ENCODE measurements at places on chromosomes 5 and 9. TPM values are rescaled to one million over a fixed set of nuclear protein-coding genes. Genes with fewer than 3 reads are reported as not detected.

Gene AK3
- polyA plus RNA-seq: 56.3 TPM

Gene SLC9A3
- polyA plus RNA-seq: 2.8 TPM

Gene PTBP3
- 12.0 TPM for polyA plus RNA-seq

Gene SCAI
- polyA plus RNA-seq: 1.8 TPM

DNA sequence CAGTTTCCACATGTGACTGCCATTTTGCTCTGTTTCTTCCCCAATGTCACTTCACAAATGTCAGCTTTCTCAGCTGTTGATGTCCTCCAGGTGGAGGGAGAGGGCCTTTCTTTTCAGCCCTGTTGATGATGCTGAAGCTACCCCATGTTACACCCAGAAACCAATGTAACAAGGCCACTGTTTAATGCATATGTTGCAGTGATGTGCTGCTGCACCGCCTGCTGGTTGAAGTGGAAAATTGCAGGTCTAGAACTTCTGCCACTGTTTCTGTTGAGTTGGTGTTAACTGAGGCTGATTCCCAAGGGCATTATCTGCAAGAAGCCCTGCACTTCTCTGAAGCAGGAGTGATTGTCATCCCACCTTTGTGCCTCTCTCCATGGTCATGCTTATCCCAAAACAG lies 428.4 kb downstream of the KDM4C start:
- no peak for DNase-seq

GRCh38 chr9:129235931-129236331 lies 57.9 kb upstream of the IER5L start:
- DNase-seq: no peak

DNA sequence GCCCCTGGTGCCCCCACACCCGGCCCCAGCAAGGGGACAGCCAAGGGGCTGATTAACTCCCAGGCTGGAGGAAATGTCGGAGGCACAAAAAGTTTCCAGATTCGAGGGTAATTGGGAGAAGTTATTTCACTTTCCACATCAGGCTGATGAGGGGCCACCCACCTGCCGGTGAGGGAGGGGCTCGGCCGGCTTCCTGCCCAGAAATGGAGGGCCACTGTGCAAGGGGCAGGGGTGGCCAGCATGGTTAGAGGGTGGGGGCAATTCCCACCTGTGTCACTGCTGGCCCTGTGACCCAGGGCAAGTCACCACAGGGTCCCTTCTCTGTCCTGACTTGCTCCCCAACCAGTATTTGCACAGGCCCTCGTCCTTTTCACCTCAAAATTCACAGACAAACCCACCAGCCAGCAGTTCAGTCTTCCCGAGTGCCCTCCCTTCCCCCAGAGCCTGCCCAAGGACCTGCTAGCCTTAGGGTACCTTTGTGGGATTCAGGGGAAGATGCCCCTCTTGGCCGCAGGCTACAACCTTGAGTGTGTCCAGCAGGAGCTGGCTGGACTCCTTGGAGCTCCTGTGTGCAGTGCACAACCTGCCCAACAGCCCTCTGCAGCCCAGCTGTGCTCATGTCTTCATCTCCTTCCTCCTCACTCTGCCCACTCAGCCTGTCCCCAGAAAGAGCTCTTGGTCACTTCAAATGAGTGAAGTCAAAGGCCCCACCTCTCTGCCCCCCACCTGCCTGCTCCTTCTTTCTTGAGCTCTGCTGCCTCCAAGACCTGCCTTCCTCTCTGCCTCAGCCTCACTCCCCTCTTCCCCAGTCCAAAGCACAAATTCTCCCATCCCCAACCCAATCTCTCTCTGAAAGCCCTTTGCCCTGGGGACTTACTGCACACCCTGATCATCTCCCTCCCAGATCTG lies 130.5 kb downstream of the BARX1 start:
- DNase-seq: no peak

GRCh38 chr5:10828241-10828640 lies 67.2 kb upstream of the DAP start:
- no peak for DNase-seq

GRCh38 chr5:150213530-150213929 lies 23.7 kb downstream of the SLC6A7 start:
- DNase-seq: no peak

- DNase-seq: no peak
Measured at GRCh38 chr5:26690511-26690910, 347.9 kb downstream of the CDH9 start.

GRCh38 chr9:27864644-27865438 lies 291.6 kb upstream of the C9orf72 start:
- no peak for DNase-seq

DNA sequence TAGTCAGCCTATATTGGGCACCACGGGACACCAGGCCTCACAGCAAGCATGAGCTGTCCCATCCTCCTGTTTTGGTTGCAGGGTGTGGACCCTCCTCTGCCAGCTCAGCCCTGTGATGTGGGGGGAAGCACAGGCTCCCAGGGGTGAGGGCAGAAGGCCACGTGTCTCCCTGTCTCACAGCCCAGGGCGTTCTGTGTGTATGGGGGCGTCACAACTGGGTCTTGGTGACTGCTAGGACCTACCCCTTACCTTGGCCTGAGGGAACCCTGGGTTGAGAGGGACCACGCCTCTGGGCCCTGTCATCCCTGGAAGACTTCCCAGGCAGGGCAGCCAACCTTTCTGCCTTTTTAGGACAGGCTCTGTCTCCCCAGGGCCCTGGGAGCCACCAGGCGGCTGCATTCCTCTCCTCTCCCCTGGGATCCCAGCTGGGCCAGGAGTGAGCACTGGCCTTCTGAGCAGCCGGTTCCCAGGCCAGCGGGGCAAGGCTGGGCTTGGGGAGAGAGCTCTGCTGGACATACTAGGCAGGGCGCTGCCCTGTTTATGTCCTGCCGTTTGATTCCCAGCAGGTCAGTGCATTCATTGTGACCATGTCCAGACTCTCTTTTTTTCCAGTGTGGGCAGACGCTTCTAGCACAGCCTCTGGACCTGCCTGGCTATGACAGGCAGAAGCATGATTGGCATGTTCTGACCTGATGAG lies 97.4 kb downstream of the DAB2IP start:
- no peak for DNase-seq

DNA sequence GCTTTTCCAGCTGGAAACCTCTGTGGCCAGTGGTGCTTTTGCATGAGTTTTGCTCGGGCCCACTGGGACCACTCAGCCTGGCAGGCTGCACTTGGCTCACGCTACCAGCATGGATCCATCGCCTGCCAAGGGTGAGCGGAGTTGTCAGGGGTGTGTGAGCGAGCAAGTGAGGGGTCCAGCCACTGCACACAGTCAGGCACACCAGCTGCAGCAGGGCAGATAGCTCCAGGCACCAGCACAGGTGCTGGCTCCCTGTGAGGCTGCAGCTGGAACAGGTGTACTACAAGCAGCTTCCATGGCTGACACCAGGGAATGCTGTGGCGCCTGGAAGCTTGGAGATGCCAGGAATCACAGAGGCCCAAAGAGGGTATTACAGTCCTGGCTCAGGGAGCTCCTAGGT lies 391.2 kb upstream of the SGCD start:
- DNase-seq: no peak

GRCh38 chr5:171578049-171578828 lies 158.8 kb downstream of the FGF18 start:
- no peak for DNase-seq

DNA sequence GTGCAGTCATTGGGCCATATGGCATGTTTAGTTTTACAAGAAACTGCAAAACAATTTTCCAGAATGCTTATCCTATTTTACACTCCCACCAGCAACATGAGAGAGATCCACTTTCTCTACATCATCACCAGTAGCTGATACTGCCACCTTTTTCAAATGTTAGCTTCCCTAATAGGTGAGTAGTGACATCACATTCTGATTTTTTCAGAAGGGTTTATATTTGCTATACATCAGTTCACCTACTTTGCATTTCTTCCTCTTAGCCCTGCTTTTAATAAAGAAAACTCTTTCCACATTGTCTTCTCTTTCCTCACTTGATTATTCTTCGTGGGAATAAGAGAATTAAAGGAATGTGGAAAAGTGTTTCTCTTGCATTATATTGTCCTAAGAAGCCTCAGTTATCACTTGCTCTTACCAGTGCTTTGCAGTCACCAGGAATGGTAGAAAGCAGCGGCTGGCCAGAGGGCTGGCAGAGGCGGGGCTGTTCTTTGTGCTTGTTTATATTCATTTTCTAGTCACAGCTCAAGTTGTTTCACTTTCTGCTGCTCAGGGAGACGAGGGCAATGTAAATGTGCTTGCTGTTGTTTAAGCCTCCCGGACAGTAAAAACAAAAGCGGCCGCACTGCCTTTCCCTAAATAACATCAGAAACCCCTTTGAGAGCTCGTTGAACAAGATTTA lies 164.8 kb downstream of the HSD17B3 start:
- DNase-seq: peak; percentile 60

GRCh38 chr5:143551820-143552251 lies 148.3 kb upstream of the NR3C1 start:
- DNase-seq: no peak

GRCh38 chr5:160023908-160024630 lies 15.1 kb downstream of the TTC1 start:
- DNase-seq: no peak

DNA sequence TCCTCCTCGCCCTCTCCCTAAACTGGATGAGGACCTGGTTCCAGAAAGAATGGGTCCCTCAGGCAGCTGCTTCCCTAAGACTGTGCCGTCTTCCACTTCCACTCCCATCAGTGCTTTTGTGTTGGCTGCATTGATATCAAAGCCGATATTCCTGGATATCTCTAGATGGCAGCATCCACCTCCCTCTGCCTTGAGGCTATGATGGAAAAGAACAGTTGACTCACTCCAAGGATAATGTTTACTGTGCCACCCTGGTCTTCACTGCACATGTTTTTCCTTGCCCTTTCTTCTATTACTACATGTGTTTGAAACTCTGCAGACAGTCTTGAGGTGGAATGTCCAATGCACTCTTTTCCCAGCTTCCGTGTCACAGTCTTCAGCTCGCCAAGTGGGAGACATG lies 211.6 kb downstream of the MAST4 start:
- DNase-seq: no peak

DNA sequence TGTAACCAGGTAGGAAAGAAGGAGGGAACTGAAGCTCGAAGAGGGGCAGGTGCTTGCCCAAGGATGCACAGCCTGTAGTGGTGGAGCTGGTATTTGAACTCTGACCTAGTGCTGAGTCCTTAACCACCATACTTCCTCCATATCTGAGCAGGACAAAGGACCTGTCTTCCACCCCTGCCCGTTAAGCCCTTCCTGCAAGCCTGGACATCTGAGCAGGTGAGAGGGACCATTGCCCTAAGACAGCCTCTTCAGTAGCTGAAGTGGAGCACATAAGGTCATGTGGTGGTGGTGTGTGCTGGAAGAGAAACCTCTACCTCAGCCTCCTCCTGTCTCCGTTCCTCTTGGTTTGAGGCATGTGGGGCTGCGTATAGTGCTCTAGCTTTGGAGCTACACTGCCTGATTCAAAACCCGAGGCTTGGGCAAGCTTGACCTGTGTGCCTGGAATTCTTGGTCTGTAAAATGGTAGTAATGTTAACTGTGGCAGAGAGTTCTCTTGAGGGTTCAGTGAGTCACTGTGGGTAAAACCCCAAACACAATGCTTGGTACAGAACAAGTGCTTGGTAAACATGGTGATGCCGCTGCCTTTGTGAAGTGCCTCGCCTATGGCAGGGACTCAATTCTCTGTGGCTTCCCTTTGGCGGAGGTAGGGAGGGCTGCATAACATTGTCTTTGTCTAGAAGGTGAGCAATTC lies 7.4 kb downstream of the GALNT10 start:
- DNase-seq: no peak

- DNase-seq: no peak
Measured at GRCh38 chr9:114085387-114085789, 7.3 kb upstream of the AMBP start.

- no peak for DNase-seq
Measured at GRCh38 chr9:134811079-134811672, 69.4 kb upstream of the FCN2 start.

DNA sequence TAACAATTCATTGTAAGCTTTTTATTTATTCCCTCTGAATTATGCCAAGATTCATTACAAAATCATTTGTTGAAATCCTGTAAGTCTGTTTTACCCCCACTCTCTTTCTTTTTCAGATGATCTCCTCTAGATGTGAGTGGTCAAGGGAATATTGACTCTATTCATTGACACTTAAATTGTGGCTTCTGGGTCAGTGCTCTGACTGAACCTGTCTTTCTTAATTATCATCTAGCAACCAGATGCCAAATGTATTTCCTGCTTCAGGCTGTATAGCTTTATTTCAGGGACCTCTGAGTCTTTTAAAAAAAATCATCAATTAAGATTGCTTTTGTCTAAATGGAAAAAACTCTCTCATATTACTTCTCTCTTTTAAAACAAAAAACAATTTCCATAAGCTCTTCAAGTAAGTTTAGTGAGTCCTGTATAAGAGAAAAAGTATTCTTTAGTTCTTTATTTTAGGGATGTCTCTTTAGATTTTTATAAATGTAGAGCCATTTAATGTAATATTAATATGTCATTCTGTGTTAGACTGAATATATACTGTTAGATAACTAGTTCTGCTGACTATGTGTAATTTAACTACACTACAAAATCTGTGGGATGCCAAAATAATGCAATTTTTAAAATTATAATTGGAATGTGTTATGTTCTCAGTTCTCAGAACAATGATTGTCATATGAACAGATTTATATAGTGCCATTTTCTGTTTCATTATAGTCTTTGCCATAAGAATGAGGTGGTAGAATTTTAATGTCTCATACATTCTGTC lies 645.8 kb upstream of the EDIL3 start:
- DNase-seq: no peak

DNA sequence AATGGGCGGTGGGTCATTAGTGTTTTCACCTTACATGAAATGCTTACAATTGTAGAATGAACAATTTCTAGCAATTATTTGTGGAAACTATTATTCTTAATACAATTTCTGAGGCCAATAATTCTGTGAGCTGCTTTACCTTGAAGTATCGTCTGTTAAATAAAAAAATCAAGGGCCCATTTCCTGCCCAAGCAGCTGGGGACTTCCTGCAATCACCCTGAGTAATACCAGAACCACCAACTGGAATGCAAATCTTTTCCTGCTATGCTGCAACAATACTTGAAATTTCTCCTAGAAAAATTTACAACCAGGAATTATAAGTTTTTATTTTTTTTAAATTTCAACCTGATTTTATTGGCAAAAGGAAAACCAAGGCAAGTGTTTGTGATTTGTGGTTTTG lies 52.6 kb downstream of the ADAMTS16 start:
- DNase-seq: no peak

DNA sequence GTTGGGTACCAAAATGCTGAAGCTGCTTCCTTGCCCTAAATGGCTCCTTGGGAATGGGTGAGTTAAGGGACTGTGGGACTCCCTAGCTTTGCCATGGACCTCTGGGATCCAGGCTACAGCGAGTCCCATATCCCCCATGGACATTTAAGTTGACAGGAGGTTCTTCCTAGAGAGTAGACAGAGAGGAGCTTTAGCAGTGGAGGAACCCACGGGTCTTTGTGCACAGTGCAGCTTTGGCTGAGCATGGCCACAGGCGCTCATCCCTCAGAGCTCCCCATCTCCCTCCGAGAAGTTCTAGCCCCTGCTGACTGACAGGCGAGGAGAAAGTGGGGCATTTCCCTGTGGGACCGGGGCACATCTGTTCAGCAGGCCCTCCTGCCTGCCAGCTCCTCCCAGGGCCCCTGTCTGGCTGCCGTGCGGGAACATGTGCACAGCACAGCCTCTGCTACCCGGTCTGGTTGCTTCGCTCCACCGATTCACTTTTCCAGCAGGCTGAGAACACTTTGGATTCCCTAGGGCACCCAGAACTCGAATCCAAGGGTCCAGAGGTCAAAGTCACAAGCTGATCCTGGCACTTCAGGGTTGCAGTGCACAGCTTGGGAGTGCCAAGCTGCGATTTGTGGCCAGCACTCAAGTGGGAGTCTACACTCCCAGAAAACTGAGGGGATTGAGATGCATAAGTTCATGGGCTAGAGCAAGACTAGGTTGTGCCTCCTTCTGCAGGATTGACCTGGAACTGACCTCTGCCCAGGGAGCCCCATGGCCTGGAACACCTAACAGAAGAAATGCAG lies 40.6 kb upstream of the DMRTA1 start:
- DNase-seq: no peak

Data from urinary bladder (tissue), 4 donors.